ENCODE measurements at places on chromosomes 11 and 22. TPM values are rescaled to one million over a fixed set of nuclear protein-coding genes. Genes with fewer than 3 reads are reported as not detected.

MRGPRF gene
- total RNA-seq = 4.9 TPM

- DNase-seq = no peak
Measured at GRCh38 chr22:49777569-49778249, 50.0 kb downstream of the BRD1 start.

DNA sequence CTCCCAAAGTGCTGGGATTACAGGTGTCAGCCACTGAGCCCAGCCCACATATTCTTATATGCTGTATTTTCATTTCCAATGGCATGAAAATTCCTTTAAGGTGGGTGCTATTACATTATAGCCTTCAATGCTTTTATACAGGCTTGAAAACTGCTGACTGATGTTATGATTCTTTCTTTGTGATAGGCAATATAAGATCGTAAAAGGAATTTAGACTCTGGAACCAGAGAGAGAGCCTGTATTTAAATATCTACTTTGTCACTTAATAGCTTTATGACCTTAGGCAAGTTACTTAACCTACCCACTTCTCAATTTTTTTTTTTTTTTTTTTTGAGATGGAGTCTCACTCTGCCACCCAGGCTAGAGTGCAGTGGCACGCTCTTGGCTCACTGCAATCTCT lies 26.2 kb downstream of the AGBL2 start:
- no peak for DNase-seq

DNA sequence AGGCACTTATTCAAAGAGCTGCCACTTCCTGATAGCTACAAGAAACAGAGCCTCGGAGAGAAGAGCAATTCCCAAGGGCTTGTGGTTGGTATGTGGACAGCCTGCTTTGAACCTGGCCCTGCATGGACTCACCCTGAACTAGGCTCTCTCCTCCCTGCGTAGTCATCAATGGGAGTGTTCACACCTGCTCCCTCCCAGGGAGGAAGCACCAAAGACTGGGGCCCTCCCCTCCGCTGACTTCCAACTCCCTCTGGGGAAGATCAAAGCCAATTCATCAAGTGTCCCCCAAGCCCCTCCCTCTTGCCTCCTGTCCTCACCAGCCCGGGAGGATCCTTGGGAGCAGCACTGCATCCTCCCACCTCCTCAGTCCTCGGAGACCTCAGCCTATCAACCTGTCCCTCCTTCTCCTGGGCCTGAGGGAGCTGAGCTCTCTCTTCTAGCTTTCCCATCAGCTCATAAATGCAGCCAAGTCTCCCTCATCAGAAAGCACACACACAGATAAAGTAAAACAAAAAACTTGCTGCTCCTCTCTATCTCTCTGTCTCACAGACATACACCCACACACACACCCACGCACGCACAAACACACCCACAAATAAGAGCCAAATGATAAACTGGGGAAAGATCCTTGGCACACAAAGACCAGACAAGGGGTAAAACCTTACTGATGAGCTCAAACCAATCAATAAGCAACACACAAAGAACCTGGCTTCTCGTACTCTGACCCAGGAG lies 3.3 kb downstream of the A4GALT start:
- no peak for DNase-seq

DNA sequence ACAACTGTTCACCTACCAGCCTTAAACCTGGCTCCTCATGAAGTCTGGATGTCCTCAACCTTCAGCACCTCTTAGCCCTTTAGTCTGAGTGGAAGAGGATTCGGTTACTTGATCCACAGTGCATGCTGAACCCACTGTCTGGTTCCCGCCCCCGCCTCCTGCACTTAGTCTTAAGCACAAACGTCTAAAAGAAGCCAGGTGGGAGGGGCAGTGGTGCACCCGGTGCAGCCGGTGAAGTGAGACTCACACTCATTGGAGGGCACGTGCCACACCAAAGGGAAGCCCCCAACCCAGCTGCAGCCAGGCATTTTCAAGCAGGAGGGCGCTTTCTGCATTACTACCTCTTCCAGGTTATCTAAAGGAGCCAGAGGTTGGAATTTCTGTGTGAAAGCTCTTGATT lies 146.8 kb downstream of the COMMD9 start:
- no peak for DNase-seq

BACE1 gene
- total RNA-seq = 10.4 TPM

All from Right ventricle myocardium superior (tissue), 1 donor.